ENCODE measurements at places on chromosomes 3 and 15.

DNA sequence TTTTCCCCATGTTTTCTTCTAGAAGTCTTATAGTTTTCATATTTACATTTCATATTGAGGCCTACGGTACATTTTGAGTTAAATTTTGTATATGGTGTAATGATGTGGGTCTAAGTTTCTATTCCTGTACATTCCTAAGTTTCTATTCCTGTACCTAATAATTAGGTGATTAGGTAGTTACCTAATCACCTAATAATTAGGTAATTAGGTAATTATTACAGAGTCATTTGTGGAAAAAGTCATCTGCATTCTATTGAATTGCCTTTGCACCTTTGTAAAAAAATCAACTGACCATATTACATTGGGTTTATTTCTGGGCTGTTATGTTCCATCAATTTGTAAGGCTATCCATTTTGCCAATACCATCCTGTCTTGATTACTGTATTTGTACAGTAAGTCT is 37.1 kb downstream of the MAP4 start:
- DNase-seq, result no peak

GRCh38 chr3:126372413-126373145 is 15.4 kb upstream of the KLF15 start:
- DNase-seq, result no peak

DNA sequence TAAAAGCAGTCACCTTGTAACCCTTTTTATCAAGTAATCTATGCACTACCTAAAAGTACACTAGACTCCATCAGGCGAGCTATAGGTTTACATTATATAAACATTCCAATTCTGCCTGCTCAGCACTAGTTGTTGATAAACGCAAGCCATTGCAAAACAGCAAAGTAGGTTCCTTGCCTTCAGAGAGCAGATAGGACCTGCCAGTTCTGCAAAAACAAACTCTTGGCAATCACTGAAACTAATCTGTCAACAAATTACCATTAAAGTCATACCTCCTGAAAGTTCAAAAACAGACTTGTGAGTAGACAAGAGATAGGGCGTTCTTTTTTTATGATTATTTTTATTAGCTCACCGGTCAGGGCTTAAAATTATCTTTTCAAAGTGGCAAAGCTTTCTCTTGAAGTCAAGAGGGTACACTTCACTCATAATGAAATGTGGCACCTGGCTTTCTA is 392.5 kb downstream of the FOXP1 start:
- no peak for DNase-seq

DNA sequence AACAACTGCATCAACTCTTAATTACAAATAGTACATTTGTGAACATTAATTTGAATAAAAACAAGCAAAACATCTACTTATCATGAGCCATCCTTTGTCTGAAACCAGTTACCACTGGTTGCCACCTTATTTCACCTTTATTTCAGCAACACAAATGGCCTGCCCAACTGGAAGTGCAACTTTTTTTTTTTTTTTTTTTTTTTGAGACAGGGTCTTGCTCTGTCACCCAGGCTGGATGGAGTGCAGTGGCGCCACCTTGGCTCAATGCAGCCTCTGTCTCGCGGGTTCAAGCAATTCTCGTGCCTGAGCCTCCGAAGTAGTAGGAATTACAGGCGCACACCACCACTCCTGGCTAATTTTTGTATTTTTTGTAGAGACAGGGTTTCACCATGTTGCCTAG is 13.1 kb downstream of the WDR82 start:
- DNase-seq, result no peak

DNA sequence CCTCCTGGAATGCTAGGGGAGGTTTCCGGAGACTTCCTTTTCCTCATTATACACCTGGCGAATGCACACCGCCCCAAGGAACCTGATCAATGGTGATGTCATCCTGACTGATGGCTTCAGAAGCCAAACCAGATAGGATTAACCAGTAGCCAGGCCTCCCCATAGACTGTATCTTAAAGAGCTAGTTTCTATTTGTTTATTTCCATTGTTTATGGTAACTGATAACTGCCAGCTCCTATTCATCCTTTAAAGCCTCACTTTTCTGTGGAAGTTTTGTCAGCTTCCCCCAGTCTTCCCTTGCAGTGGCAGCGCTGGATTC is at the start of gene MKRN2OS:
Gene MKRN2OS, minus strand, starts transcription at position 27 of the 319 bp plus-strand sequence. CDS start 35 bp downstream, outside the sequence.
- peak; percentile 55 for DNase-seq

GRCh38 chr3:46334741-46335478 is 19.0 kb upstream of the CCR2 start:
- DNase-seq, result no peak

GRCh38 chr3:59401924-59402323 is 352.1 kb upstream of the CFAP20DC start:
- no peak for DNase-seq

DNA sequence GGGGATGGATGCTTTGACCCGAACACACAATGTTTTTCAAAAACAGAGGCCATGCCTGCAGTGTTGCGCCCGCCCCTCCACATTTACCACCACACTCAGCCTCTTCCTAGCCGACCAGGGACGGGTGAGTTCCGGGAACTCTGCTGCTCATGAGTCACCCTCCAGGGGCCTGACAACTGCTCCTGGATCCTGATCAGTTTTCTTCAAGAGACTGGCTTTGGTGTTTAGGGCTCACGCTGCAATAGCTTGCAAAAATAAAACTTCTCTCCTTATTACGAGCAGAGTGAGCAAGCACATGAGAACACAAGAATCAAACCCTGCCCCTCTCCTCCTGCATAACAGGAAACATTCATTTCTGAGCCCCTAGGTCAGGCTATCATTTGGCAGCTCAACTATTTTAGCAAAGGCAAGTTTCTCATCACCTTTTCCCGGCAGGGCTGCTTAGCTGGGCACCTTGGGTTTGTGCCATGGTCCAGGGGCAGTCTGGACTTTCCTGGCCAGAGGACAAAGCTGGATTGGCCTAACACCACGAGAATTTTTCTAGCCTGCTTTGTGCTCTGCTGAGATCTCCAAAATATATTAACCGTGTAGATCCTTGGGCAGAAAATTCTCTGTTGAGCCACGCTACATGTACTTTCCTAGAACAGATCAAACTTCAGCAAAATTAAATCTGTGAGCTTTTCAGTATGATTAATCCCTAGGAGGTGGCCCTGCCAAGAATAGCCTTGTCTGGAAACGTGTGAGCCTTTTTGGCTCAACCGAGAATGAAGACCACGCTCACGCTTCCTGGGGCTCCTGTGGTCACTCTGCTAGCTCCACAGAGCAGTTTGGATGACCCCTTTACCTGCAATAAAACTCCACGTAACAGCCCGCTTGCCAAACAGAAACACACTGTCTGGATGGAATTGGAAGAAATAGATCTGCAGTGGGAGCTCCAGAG is 52.7 kb upstream of the SPATA12 start:
- DNase-seq, result no peak

- DNase-seq, result no peak
Observed at GRCh38 chr3:113117511-113118234, 93.7 kb upstream of the BOC start.

- DNase-seq, result no peak
Observed at GRCh38 chr3:135699741-135700140, 265.8 kb upstream of the PPP2R3A start.

- no peak for DNase-seq
Observed at GRCh38 chr3:112467539-112467938, 31.7 kb downstream of the BTLA start.

DNA sequence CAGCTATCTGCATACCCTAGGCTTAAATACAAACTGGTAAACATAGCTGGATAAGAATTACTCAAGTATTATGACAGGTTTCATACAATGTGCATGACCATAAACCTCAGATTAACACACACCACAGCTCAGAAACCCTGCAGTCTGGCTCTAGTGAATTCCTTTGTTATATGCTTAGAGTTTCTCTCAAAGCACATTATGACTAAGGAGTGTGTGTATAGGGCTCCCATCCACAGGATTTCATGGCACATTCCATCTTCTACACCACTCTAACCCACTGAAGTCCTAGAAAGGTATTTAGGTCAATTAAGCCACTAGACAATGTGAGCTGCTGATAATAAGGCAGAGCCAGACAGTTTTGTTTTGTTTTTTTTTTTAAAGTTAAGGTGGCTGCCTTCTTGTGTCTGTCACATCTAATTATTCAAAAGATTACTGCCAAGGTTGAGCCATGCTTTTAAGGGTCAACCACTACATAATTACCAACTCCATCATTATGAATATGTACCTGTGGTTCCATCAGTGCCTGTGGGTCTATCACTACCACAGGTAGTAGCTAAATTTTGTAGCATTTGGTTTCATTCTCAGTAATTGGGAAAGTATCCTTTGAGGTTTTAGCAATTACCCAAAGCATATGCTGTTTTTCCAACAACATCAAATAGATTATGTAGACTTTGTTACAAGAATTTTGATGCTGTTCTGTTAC is 107.0 kb downstream of the ALCAM start:
- DNase-seq, result no peak

- no peak for DNase-seq
Observed at GRCh38 chr3:43273416-43273815, 12.9 kb upstream of the SNRK start.

- no peak for DNase-seq
Observed at GRCh38 chr15:57849317-57849716, 142.8 kb downstream of the POLR2M start.

DNA sequence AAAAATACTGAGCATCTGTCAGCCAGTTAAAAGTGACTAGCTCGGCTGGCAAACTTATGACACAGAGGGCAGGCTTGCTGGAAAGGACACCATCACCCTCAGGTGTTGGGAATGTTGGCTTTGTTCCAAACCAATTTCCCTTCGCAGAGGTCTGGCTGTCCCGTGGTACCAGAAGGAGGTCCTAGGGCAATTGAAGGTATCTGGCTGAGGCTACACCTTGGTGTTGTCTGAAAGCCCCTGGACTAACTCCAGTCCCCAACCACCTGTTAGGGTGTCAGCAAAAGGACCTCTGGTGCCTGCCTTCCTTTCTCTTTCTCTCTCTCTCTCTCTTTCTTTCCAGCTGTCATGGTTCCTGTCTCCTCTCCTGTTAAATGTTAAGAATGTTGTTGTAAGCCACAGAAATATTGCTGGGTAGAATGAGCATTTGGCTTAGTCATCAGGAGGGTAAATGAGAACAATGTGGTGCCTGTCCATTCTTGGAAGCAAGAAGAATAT is 12.5 kb downstream of the PRR20G start:
- DNase-seq, result no peak

- no peak for DNase-seq
Observed at GRCh38 chr3:100777271-100777670, 68.0 kb downstream of the TFG start.

DNA sequence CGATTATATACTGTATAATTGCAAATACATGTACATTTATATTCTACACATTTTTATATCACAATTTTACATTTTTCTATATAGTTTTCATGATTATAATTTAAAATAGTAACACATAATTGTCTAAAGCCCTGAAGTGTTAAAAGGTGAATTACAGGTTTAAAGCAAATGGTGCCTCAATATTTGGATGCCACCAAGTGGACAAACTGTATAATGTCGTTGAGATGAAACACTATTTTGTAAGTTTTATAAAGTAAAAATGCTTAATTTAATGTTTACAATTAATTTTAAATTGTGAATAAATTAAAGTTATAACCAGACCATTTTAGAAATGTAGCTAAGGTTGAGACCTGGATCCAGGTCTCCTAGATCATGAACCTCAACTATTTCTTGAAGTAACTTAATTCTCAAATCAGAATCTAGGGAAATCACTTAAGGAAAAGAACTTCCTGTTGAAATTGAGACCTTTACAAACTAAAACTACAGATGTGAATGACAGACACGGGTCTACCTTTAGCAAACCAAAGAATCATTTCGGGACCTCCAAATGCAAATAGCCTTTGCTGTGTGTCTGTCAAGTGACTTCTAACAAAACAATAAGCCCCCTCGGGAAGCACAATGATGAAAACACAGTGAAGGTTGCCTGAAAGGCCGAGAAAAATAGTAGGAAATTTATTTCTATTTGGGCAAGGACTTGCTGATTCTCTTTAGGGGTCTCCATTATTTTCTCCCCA is 37.8 kb downstream of the EHHADH start:
- no peak for DNase-seq

DNA sequence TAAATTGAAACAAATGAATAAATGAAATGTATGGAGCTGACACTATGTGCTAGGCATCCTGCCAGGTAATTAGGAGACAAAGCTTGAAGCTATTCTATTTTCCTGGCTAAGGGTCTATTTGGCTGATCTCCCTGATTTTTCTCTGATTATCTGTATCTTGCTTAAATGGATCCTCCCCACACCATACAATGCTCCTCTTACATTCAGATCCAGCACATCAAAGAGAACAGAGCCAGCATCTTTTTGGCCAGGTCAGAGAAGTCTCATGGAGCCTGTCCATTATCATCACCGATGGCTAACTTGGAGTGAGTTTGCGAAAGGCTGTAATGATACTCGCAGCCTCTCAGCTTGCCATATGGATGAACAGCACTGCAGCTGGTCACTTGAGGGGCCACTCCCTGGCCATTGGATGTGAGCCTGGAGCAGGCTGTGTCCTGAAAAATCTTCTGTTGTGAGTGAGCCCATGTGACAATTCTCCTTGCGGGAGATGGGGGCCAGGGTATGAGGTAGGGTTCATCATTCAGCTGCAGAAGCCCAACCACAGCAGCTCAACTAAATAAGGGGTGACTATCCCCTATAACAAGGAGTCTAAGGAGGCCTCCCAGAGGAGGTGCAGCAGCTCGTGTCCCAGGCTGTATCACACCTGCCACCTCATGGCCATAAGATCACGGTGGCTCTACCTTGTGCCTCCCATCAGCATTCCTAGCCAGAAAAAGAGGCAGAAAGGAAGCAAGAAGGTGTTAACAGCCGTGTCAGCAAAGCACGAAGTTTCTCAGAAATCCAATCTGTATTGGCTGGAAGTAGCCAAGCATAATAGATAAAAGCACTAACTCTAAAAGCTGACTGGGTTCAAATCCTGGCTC is 69.3 kb upstream of the ST8SIA2 start:
- DNase-seq, result no peak

- no peak for DNase-seq
Observed at GRCh38 chr3:70947579-70947978, 635.1 kb upstream of the MDFIC2 start.

DNA sequence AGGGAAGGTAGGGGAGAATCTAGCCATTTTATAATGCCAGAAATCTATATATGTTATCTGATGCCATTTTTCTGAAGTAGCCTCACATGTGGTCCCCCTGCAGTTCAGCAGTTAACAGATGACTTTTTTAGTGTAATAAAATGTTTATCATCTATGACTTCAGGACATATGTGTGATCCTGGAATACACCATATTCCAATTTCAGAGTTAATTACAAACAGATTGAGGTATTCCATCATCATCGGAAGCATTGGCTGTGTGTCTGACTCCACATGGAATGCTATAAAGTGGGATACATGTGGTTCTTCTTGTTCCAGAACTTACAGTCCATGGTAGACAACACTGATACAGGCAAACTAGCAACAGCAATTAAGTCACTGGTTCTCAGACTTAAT is 45.9 kb upstream of the LIMD1 start:
- DNase-seq, result no peak

- no peak for DNase-seq
Observed at GRCh38 chr3:184545769-184546168, 15.8 kb upstream of the EPHB3 start.

Measured in iPS DF 6.9 (cell line).